Peyer's patch (tissue), 4 donors: ENCODE measurements at places on chromosomes 13 and 19. TPM values are rescaled to one million over a fixed set of nuclear protein-coding genes. Genes with fewer than 3 reads are reported as not detected.

The CFAP97D2 gene
- not detected for total RNA-seq

The ELF1 gene
- total RNA-seq: 126 TPM

The DNAJC15 gene
- 15.7 TPM for total RNA-seq

The ZNF211 gene
- total RNA-seq: 8.8 TPM

The LRRC63 gene
- total RNA-seq: not detected

The VSIG10L gene
- not detected for total RNA-seq

The ATP1A3 gene
- total RNA-seq: 0.83 TPM

The ZNF787 gene
- 19.0 TPM for total RNA-seq

The ZNF208 gene
- total RNA-seq: 15.7 TPM

The UBE2L5 gene
- not detected for total RNA-seq

The KIR3DL1 gene
- not detected for total RNA-seq

The HS6ST3 gene
- not detected for total RNA-seq

The RXFP2 gene
- total RNA-seq: not detected

The ZNF850 gene
- 3.3 TPM for total RNA-seq

The LRRC4B gene
- 0.83 TPM for total RNA-seq

The ZNF569 gene
- total RNA-seq: 3.5 TPM

The PSG6 gene
- not detected for total RNA-seq

The BIVM gene
- total RNA-seq: 24.9 TPM

The RASGRP4 gene
- 0.76 TPM for total RNA-seq

The TNNT1 gene
- total RNA-seq: not detected

The MAB21L1 gene
- 4.1 TPM for total RNA-seq

The ADGRL1 gene
- total RNA-seq: 46.5 TPM

The BCAM gene
- 40.2 TPM for total RNA-seq

The SULT2B1 gene
- total RNA-seq: 4.0 TPM

The IRS2 gene
- total RNA-seq: 10.5 TPM

The MBD3L1 gene
- not detected for total RNA-seq

The MEIS3 gene
- 1.6 TPM for total RNA-seq

The TYK2 gene
- 138 TPM for total RNA-seq

The PRSS57 gene
- total RNA-seq: not detected

The TMPRSS9 gene
- 2.5 TPM for total RNA-seq

The PEPD gene
- total RNA-seq: 116 TPM
